ENCODE measurements at places on chromosomes 4 and X.

- DNase-seq, result no peak
Observed at GRCh38 chrX:50000937-50001542, 78.6 kb downstream of the CLCN5 start.

- DNase-seq, result no peak
Observed at GRCh38 chr4:10082047-10082446, 34.6 kb downstream of the WDR1 start.

GRCh38 chrX:42109428-42109827, 186.1 kb upstream of the CASK start:
- DNase-seq, result no peak

GRCh38 chr4:185654311-185654710, 119.0 kb upstream of the PDLIM3 start:
- no peak for DNase-seq

DNA sequence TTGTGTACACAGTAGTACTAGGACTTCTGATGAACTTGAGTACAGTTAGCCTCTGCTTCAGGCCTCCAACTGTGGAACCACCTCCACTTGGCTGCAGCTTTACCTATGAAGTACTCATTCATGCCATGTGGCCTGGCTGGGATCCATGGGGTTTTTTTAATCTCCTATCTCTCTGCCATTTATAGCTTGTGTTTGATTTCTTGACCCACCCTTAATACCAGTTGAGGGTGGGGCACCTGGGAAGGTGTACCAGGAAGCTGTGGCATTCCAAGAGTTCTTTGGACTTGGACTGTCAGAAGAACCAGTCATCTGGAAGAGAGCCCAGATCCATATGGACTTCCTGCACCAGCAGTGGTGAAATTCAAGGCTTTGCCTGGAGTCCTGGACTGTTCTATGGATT, 230.1 kb downstream of the SHROOM3 start:
- no peak for DNase-seq
